ENCODE measurements at places on chromosomes 11 and 22.

- DNase-seq = no peak
Observed at GRCh38 chr22:20873214-20873613, 14.4 kb downstream of the SNAP29 start.

DNA sequence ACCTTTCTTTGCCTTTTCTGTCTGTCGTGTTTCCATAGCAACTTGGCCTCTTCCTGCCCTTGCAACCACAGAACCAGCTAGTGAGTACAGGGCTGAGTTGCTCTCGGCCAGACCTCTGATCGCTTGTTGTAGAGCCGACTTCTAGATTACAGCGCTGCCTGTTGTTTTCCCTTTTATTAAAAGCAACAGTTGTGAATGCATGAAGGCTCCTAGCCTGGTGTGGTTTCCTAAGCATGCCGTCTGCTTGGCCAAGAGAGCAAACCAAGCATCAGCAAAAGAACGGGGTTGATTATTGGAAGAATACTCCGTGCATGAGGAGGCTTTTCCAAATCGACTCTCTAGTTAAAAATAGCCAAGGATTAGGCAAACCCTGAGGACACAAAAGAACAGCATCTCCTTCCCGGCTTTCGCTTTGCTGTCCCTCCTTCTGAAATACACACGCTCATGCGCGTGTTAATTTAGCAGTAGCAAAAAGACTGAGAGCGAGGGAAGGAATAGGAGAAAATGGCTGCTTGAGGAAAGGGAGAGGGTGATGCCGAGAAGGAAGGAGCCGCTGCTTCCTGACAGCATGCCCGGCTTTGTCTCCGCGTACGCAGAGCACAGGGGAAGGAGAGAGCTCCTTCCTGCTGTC lies 71.5 kb upstream of the TTC12 start:
- peak; percentile 62 for DNase-seq

GRCh38 chr11:134338068-134338467 lies 6.3 kb downstream of the GLB1L2 start:
- no peak for DNase-seq

GRCh38 chr11:48033918-48034341 lies 53.6 kb downstream of the PTPRJ start:
- DNase-seq = no peak

DNA sequence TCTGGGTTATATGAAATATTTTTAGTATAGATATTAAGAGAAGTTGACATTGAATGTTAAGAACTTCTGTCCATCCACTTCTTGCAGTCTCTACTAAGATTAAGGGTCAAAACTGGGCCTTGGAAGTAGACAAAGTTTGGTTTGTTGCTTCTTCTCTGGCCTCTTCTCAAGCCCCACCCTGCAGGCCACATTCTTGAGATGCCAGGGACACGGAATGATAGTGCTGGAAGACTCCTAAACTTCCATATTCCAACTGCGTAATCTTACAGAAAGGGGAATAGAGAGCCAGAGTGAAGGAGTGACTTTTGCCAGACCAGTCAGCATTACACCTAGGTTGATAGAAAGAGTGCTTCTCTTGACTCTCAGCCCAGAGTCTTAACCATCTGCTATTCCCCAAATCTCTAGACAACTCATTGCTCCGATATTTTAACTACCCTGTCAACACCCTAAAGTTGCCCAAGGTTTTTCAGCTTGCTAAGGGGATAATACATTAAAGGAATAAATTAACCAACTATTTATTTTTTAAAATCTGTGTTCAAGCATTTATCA lies 136.4 kb upstream of the SYN3 start:
- DNase-seq = no peak

DNA sequence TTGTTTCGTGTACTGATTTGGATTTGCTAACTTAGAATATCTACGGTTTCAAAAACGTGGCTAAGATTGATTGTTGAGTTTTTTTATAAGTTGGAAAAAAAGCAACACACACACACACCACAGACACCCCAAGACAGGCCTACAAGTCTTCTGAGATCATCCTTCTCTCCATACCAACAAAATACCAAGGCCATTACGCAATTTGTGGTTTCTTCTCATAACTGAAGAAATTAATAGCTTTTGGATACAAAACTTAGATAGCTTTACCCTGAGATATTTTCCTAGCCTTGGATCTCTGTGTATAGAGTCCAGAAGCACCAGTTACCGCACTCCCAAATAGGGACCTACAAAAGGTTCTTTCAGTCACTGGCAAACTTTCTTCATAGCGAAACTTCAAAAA lies 113.6 kb downstream of the SIK3 start:
- DNase-seq = no peak

GRCh38 chr22:42714768-42715390 lies 5.8 kb downstream of the A4GALT start:
- DNase-seq = no peak

- no peak for DNase-seq
Observed at GRCh38 chr11:26778000-26778757, 56.3 kb upstream of the SLC5A12 start.

DNA sequence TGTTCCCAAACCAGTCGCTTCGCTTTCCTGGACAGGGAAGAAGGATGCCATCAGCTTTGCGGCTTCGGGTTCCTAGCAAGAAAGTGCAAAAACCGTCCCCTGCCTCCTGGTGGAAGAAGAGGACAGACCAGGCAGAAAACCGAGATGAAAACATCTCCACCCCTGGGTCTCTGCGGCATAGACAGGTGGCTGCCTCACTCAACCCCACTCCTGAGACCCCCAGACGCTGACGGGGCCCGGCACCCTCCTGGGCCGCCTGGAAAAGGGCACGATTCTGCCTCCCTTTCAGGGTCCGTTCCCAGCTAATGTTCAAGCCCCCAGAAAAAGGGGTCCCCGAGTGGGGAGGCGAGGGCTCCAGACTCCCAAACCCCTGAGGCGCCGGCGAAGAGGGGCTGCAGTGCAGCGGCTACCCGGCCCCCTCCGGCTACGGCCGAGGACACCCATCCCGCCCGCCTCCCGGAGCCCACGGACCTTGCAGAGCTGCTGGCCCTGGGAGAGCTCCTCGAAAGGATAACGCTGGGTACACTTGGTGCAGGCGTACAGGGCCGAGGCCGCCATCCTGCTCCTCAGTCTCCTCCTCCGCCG lies 569 bp downstream of the FAM76B start:
- DNase-seq = peak; percentile 57

GRCh38 chr11:23398052-23398451 lies 537.8 kb upstream of the CCDC179 start:
- DNase-seq = no peak

DNA sequence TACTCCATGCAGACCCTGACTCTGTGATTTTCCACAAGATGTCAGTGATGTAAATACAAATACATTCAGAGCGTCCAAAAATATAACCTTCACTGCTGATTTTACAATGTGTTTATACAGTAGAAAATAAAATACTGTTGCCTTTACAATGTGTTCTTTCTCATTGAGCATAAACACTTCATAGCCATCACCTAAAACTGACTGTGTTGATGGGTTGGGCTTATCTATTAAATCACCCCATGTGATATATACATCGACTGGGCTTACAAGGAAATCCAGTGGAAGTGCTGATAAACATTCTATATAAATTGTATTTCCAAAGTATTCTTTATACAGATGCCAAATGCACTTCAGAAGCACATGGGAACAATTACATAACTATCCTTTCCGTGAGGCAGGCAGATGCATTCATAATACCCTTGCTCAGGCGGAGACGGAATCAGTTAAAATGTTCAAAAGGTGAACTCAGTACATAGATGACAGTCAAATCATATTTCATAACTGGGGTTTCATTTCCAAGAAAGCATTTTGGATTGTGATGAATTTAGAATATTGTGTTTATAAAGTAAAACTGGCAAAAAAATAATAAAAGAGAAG lies 27.7 kb downstream of the DDI1 start:
- DNase-seq = no peak

- no peak for DNase-seq
Observed at GRCh38 chr11:26011474-26011873, 320.5 kb upstream of the ANO3 start.

DNA sequence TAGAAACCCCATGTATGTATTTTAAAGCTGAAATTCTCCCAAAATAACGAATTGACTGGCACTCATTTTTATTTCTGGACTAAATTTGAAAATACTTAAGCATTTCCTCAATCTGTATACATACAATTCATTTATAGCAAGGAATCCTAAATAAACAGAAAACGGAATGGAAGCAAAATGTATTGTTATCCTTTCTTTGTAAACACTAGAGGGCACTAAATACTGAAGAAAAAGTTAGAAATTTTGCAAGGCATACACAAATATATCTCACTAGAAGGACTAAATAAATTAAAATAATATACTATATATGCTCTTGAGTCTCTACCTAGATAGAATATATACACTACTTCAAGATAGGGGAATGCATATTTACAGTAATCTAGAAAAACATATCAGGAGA lies 23.1 kb upstream of the ANO5 start:
- DNase-seq = no peak

GRCh38 chr11:112499153-112499880 lies 238.7 kb upstream of the PLET1 start:
- DNase-seq = no peak

GRCh38 chr11:13440100-13440855 lies 22.7 kb downstream of the BTBD10 start:
- no peak for DNase-seq
